ENCODE measurements at places on chromosomes 6 and 20. TPM values are rescaled to one million over a fixed set of nuclear protein-coding genes. Genes with fewer than 3 reads are reported as not detected.

Gene EDN3
- total RNA-seq = 12.4 TPM

Gene DNAH8
- 0.89 TPM for total RNA-seq

Gene PSORS1C2
- 2.9 TPM for total RNA-seq

Gene RGS19
- 6.6 TPM for total RNA-seq

Gene SLC35F1
- 3.1 TPM for total RNA-seq

Gene WFDC10B
- total RNA-seq = not detected

Gene ATP6V1G2
- 1.4 TPM for total RNA-seq

Gene PERP
- 162 TPM for total RNA-seq

Gene GRM1
- 0.10 TPM for total RNA-seq

Gene FAM83D
- 6.8 TPM for total RNA-seq

Gene LPA
- total RNA-seq = not detected

Gene STMN3
- 21.6 TPM for total RNA-seq

Gene SLC26A8
- 0.20 TPM for total RNA-seq

Gene TAF11
- 22.2 TPM for total RNA-seq

Gene SMLR1
- total RNA-seq = not detected

Gene IPCEF1
- total RNA-seq = 2.5 TPM

Gene LST1
- total RNA-seq = 7.6 TPM

Gene AK9
- total RNA-seq = 5.8 TPM

Gene FOXA2
- not detected for total RNA-seq

Gene CST7
- total RNA-seq = 9.4 TPM

Gene SLC4A11
- total RNA-seq = 0.59 TPM

Gene SLC24A3
- 7.1 TPM for total RNA-seq

Gene MEP1A
- not detected for total RNA-seq

Gene KCNK16
- total RNA-seq = not detected

Gene KCNK15
- 0.59 TPM for total RNA-seq

Gene DEFB124
- not detected for total RNA-seq

Gene BPIFA1
- total RNA-seq = not detected

Gene SLC17A1
- not detected for total RNA-seq

Gene SUPT3H
- total RNA-seq = 6.9 TPM

Gene NOL4L
- 4.3 TPM for total RNA-seq

Gene ELOVL4
- total RNA-seq = 60.1 TPM

Gene RARS2
- 48.5 TPM for total RNA-seq

Gene OOEP
- not detected for total RNA-seq

Gene TINAG
- total RNA-seq = 0.20 TPM

Gene TSHZ2
- 10.1 TPM for total RNA-seq

Gene PRR18
- 0.20 TPM for total RNA-seq

Gene OVOL2
- 1.8 TPM for total RNA-seq
